ENCODE measurements at places on chromosomes 11 and 22.

DNA sequence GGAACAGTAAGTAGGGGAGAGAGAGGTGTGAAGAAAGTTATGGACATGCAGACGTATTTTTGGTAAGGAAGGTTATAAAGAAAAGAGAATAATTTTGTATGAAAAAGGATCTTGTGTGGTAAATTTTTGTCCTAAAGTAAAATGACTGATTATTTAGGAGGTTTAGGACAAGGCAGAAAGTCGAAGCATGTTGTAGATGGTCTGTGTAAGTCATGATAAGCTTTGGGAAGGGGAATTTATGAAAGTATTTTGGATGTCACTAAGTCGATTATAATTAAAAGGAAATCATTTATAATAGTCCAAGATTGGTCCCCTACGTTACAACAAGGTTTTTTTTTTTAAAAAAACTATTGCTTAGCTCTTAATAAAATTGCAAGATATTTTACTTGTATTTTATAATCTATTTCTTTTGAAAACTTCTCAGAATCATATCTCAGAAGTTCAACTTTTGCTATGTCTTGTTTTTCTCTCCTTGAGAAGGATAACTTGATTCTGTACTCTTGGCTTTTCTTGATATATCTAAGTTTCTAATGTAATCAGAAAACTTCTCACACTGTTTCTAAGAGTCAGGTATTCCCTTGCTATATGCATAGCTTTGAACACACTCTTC is 10.9 kb upstream of the CABP2 start:
- DNase-seq = no peak

- no peak for DNase-seq
Measured at GRCh38 chr11:105236664-105237063, 97.1 kb upstream of the CARD18 start.

DNA sequence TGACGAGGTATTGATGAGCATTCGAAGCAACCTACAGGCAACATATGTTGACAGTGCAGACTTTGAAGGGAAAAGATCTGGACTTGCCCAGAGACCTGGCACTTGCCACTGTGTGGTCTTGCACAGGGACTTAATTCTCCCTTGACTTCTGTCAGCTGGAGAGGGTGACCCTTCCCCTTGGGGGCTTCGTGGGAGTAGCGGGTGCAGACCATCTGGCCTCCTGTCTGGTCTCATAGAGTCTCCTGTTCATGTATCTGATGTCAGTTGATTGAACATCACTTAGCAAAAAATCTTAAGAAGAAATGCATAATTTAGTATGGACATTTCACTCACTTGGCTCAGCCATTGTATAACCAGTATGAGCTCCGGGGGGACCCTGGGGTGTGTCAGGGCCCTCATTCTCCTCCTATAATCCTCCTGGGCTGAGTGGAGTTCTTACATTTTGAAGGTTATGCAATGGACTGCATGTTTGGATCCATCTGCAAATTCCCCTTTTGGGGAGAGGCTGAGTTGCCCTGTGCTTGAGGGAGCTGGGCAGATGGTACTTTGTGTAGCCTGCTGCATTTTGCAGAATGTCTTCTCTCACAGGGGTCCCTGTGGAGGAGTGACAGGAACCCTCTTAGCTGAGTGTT is 13.0 kb downstream of the BCR start:
- no peak for DNase-seq

GRCh38 chr11:103594283-103594682 is 442.2 kb upstream of the DDI1 start:
- no peak for DNase-seq

GRCh38 chr22:49678842-49679170 is 148.9 kb downstream of the BRD1 start:
- DNase-seq = no peak

GRCh38 chr22:47296405-47297260 is 534.2 kb downstream of the TBC1D22A start:
- DNase-seq = no peak

DNA sequence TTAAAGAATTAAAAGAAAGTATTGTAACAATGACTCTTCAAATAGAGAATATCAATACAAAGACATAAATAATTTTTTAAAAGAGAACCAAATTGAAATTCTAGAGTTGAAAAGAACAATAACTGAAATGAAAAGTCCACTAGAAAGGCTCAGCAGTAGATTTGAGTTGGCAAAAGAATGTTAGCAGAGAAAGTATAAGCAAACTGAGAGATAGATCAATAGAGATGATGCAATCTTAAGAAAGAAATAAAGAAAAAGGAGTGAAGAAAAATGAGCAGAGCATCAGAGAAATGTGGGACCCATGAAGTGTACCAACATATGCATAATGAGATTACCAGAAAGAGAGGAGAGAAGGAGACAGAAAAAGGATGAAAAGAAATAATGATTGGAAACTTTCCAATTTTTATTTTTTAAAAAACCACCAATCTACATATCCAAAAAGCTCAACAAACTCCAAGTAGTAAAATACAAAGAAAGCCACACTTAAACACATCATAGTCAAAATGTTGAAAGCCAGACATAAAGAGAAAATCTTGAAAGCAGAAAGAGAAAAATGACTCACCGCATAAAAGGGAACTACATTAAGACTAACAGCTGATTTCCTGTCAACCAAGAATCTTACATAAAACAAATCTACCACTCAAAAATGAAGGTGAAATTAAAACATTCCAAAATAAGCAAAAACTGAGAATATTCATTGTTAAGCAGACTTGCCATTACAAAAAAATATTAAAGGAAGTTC is 20.9 kb downstream of the NCF4 start:
- DNase-seq = peak; percentile 12

GRCh38 chr11:30128269-30128932 is 102.4 kb upstream of the FSHB start:
- DNase-seq = no peak

DNA sequence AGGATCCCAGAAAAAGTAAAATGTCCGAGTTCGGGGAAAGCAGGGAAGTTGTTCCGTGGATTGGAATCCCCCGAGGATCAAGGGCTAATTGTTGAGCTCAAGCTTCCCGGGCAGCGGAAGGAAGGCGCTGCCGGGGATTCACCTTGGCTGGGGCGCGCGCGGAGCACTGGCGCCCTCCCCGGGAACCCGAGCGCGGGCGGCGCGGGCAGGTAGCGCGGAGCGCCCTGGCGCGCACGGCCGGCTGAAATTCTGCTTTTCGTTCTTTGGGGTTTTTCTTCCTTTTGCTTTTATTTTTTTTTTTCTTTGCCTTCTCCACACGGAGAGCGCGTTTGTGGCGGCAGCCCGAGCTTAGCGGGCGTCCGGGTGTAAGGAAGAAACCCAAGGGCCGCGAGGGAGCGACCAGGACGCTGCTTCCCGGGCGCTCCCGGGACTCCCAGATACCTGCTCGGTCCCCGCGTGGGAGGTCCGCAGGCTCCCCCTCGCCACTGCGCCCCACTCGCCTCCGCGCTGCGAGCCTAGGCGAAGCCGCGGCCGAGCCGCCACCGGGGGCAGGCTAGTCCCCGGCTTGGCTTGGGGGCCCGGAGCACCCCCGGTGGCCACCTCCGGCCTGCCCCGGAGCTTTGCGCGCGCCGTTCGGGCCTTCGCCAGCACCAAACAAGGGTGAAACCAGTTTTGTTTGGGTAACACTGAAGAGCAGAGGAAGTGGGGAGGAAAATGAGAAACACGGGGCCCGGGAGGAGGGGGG is 4.8 kb upstream of the IGF2 start:
- DNase-seq = no peak

DNA sequence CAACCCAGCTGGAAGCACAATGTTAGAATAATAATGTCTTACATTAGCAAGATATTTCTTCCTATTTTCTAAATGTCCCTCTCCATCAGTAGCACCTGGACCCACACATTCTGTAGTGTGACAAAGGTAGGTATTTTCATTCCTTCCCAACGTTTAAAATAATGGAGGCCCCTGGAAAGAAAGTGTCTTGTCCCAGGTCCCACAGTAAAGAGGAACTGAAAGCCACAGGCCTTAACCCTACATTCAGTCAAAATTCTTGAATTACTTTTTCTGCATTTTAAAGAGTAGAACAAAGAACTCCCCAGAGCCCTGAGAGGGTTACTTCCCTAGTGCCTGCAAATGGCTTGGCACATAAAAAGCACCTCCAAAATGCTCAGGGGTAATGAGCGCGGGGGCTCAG is 26.3 kb downstream of the OPCML start:
- DNase-seq = no peak

DNA sequence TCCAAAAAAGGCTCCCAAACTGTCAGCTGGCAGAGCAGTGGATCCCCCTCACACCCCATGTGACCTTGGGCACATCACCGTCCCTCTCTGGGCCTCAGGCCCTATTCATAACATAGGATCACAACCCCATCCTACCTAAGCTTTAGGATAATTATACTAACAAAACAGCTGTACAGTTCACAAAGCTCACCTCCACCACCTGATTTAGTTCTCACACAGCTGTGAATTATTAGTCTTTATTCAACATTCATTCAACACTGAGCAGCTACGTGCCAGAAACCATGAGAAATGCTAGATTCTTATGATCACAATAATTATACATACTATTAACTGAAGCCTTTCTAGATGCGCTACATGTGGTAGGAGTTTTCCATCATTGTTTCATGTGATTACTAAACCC is 9.5 kb downstream of the WNT11 start:
- DNase-seq = no peak

DNA sequence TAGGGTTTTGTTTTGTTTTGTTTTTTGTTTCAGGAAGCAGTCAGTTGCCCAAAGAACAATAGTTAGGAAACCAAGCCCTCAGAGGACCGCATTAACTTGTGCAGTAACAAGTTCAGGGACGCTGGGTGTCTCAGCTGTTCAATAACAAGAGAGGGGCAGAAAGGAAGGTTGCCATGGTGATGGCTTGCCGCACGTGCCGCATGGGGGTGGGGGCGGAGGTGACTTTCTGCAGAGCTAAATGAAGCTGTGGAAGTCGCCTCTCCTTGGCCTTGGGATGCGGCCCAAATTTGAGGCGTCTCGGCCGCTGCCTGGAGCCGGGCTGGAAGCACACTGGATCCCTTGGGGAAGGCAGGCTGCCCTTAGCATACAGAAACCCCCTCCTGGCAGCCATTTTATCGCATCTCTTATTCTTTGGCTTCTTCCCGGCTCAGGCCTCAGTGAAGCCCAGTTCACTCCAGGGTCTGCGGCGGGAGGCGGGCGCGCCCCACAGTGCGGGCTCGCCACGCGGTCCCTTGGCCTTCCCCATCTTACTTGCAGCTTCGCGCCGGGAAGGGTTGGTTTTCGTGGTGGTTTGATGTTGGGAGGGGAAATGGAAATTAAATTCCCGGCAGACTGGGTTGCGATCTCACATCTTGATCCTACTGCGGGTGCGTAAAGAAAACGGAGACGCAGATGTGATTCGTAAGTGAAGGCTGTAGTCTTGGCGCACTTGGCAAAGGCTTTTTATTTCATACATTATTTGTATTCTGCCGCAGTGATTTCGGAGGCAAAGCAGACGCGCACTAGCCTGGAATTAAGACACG is 94.3 kb downstream of the SLC17A6 start:
- DNase-seq = no peak

DNA sequence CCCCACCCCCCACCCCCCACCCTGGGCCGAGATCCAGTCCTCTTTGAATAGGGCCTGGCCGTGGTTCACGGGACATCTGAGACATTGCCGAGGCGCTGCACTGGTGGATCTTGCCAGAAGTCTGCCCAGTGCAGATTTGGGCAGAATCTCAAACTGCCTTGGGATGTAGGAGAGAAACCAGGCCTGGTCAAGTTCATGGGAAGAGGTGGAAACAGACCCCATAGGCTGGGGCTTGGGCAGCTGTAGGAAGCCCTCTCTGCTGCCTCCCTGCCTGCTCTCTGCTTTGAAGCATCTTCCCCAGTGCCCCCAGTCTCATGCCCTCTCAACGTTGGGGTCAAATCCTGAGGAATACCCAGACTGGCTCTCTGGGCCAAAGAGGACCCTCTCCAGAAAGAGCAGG is 16.0 kb upstream of the PPP6R3 start:
- DNase-seq = no peak
